ENCODE measurements at places on chromosomes 3 and 15.

- DNase-seq, result no peak
Measured at GRCh38 chr3:23099677-23100076, 103.5 kb upstream of the UBE2E2 start.

- DNase-seq, result peak; percentile 40
Measured at GRCh38 chr15:60362321-60363086, 35.3 kb downstream of the ANXA2 start.

GRCh38 chr3:36729204-36730056 lies 34.9 kb downstream of the DCLK3 start:
- DNase-seq, result peak; percentile 8

DNA sequence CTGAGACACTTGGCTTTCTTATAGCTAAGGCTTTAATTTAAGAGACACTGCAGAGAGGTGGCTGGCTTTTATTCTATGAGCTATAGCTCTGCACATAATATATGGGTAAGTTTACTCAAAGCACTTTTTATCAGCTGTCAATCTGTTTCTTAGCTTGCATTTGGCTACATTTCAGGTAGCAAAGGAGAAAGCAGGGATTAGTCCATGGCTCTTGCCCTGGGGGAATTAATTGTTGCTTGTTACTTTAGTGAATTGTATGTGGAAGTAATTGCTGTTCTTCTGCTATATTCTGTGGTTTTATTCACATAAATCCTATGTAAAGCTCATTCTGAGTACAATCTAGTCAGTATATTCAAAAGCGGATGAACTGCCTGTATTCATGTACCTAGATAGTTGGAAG lies 14.4 kb upstream of the CCDC39 start:
- DNase-seq, result peak; percentile 84

DNA sequence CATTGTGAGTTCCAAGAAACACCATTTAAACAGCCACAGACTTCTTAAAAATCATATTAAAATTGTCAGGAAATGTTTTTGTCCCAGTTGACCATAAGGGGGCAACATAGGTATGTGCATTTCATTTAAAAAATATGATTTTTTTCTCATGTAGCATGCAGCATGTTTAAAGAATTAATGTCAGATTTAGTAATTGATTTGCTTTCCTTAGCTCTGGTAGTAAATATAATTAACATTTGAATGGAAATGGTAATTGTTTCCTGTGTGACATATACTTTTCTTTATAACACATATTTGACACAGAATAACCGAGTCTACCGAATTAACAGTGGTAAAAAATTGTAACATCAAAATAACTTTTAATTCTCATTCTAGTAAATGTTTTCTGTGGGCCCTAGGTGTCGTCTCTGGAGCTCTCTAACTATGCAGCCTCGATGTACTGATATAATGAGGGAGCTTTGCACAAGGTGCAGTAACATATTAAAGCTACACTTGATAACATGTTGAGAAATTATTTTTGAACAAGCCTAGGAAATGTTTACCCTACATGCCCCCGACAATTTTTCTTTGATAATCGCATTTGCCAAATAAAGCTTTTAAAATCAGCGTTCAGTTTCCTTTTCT lies 34.9 kb downstream of the NXPE3 start:
- DNase-seq, result peak; percentile 2

DNA sequence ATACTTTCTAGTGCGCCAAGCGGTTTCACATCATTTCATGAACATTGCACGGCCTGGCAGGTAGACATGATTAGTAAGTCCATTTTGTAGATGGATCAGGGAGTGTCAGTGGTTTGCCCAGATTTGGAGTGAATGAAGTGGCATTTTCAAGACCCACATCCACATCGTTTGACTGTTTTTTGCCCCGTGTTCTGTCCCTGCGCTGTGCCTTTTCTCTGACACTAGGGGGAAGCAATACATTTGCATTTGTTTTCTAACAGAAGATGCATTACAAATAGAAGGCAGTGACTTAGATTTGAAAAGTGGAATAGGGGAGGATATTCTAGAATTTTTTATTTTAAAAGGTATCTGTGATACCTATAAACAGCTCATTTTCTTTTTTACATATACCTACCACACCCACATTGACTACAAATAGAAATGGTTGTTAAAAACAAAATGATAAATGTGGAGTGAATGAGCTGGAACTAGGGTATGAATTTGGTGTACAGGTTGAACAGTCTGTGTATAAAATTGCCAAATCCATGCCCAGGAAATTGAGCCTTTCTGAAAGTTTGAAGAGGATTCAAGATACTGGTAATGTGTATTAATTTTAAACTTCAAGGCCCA lies 98.0 kb downstream of the USP13 start:
- DNase-seq, result peak; percentile 39

- peak; percentile 73 for DNase-seq
Measured at GRCh38 chr3:64463981-64464380, 223.8 kb downstream of the ADAMTS9 start.

- peak; percentile 38 for DNase-seq
Measured at GRCh38 chr15:85865070-85865684, 70.5 kb upstream of the KLHL25 start.

DNA sequence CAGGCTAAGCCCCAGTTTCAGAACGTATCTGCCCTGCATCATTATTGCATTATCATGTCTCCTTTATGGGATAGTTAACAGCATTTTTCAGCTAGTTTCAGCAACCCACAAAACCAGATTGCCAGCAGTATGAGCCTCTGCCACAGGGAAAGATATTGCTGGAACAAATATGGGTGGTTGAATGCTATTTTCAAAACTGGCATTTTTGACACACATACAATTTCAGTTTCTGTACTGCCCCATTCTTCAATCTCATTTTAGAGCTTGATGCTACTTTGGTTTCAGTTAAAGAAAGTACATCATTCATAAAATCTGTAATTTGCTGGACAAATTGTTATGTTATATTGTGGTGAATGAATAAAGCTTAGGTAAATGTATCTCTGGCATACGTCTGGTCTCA lies 1037.5 kb downstream of the NAALADL2 start:
- no peak for DNase-seq

DNA sequence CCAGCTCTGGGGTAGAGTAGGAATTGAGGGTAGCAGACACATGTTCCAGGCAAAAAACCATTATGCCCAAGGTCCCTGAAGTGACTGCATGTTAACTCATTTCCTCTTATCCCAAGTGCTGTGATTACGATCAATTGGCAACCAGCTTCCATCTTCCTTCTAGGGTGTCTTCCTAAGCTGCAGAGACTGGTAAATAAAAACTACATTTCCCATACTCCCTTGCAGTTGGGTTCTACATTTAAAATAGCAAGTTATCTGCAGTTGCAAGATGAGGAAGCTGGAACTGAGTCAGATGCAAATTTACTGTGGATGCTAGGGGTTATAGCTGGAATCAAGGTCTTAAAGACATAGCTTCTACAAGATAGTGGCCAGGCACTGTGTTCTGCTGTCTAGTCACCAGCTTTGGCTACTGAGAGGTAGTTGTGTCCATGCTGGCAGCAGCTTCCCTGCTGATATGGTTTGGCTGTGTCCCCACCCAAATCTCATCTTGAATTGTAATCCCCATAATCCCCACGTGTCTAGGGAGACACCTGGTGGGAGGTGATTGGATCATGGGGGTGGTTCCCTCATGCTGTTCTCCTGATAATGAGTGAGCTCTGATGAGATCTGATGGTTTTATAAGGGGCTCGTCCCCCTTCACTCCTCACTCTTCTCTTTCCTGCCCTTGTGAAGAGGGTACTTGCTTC lies 51.3 kb upstream of the FBN1 start:
- DNase-seq, result no peak

GRCh38 chr3:40179016-40179415 lies 130.5 kb upstream of the EIF1B start:
- DNase-seq, result peak; percentile 52

- peak; percentile 53 for DNase-seq
Measured at GRCh38 chr3:127652246-127652995, 20.3 kb upstream of the ABTB1 start.

DNA sequence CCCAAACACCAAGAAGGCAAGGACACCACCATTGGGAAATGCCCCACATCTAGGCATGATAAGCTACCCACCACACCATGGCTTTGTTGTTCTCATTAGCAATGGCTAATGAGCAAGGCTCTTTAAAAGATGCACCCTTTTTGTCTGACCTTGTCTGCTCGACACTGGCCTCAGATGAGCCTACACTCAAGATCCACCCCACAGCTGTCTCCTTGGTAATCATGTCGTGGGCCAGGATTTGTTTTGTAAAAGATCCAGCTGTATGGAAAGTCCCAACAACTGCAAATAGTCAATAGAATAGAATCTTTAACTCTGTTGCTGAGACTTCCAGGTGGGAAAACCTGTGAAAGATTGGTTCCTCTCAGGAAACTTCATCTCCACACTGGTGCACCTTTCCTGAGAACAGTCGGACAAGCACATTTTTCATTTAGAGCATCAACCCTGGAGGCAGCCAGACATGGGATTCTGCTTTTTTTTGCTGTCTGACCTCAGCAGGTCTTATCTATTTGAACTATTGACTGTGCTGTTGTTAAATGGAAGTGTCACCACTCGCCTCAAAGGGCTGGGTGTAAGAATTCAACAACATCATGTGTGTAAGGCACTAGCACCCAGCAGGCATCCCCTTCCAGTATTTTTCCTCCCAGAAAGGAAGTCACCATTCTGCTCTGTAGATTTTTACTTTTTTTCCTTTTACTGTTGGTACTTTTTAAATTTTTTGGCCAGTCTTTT lies 35.5 kb downstream of the DUT start:
- DNase-seq, result no peak

DNA sequence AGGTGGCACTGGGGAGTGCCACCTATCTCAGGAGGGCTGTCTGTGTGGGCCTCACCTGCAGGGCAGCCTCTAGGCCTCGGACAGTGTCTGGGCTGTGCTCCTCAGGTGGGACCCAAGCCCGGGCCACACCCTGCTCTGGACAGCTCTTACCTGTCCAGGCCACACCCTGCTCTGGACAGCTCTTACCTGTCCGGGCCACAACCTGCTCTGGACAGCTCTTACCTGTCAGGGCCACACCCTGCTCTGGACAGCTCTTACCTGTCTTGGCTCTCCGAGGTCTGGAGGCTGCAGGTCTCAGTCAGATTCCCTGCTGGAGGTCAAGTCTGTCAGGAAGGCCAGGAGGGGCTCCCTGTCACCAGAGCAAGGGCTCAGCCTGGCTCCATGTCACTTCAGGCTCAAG lies 80.6 kb downstream of the LINGO1 start:
- no peak for DNase-seq

DNA sequence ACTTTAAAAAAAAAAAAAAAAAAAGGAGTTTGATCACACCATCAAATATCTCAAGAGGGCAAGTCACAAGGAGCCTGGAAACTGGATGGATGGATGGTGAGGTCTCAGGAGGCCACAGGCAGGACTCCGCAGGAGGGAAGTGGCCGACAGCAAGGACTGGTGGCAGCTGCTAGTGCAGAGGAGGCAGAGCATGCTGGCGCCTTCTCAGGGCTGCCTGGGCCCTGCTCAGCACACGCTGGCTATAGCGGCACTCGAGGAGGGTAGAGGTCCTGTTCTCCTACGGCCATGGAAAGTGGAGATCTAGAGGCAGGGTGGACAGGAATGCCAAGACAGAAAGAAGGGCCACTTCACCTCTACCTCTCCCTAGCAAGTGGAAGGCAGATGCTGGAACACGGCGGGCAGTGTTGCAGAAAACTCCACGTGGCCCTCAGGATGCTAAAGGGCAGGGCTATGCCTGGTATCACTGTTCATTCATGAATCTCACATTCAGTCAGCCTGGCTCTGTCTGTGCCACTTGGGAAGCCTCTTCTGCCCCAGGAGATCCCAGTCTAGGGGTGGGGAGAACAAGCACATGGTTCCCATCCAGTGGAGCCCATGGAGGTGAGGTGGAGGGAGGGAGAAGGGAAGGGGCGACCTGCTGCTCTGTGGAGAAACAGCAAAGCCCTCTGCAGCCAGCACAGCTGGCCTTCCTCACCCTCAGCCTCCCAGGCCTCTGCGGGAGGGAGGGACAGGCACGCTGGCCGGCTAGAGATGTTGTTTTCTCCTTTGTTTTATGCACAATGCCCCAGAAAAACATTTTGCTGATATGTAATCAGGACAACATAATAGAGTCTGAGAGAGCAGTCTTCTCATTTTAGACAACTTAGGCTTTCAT lies 71.0 kb downstream of the OXNAD1 start:
- DNase-seq, result no peak

DNA sequence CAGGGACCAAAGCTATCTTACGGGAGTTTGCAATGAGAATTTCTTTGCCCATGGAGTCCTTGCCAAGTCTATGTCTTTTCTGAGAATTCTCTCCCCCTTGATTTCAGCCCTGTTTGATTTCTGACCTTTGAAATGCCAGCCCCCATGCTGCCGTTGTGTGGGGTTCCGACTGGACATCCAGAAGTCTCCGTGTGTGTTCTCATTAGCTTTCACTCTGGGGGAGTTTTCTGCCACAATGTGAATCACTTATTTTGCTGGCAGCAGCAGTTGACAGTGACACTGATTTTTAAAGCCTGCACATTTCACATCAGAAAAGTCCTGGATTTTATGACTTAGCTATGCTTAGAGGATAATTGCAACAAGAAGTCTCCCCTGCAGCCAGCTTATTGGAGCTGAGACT lies 98.4 kb upstream of the CTDSPL start:
- DNase-seq, result no peak

- peak; percentile 29 for DNase-seq
Measured at GRCh38 chr15:97425596-97425995, 534.9 kb upstream of the ARRDC4 start.

- DNase-seq, result no peak
Measured at GRCh38 chr15:41230345-41230649, 260 bp downstream of the EXD1 start.

DNA sequence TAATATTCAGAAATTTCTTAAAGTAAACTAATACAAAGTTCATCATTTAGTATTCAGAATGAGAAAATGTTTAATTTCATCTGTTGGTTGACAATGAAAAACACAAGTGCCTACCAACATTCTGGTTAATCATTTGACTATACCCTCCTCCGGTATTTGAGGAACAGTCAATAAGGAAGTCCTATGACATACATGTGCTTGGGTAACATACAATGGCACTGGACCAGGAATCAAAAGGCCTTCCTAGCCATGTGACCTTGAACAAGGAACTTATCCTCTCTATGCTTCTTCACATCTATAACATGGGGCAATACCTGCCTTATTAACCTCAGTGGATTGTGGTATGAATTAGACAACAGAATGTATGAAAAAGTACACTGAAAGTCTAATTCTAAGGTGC lies 65.8 kb downstream of the ZNF280D start:
- no peak for DNase-seq

DNA sequence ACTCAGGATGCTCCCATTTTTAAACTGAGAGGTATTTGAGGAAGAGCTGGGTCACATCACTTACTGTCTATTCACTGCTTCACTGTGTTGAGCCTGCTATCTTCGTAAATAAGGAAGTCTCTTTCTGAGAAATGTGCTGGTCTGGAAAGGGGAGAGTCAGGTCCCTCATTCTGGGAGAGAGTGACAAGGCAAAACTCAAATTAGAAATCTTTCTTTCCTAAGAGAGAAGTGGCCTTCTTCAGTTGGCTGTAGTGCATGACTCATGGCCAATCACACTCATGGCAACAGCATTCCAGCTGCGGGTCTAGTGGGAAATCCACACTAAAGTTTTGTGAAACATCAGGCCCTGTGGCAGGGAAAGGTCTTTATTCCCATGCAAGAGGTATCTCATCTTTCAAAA lies 11.5 kb upstream of the TIMP4 start:
- DNase-seq, result no peak

All from NCI-H69 (cell line).